ENCODE measurements at places on chromosomes 7 and 10. TPM values are rescaled to one million over a fixed set of nuclear protein-coding genes. Genes with fewer than 3 reads are reported as not detected.

Gene FGFBP3
- polyA plus RNA-seq = 2.3 TPM

Gene MKX
- polyA plus RNA-seq = not detected

Gene STK32C
- 3.5 TPM for polyA plus RNA-seq

Gene CCL26
- polyA plus RNA-seq = not detected

Gene ADIRF
- 0.42 TPM for polyA plus RNA-seq

Gene ENTPD1
- 10.0 TPM for polyA plus RNA-seq

Gene ABCC2
- polyA plus RNA-seq = 0.44 TPM

Gene AS3MT
- polyA plus RNA-seq = not detected

Gene LRRC4
- not detected for polyA plus RNA-seq

Gene NEURL1
- 0.38 TPM for polyA plus RNA-seq

Gene RPEL1
- polyA plus RNA-seq = not detected

Gene TMEM229A
- not detected for polyA plus RNA-seq

Gene FRAT1
- 5.6 TPM for polyA plus RNA-seq

Gene VSTM2A
- not detected for polyA plus RNA-seq

Gene NUPR2
- polyA plus RNA-seq = not detected

Gene RBM20
- not detected for polyA plus RNA-seq

Gene MKRN1
- 132 TPM for polyA plus RNA-seq

Gene PTN
- polyA plus RNA-seq = not detected

Gene KAZALD1
- 0.62 TPM for polyA plus RNA-seq

Gene TRIM73
- polyA plus RNA-seq = 0.73 TPM

Gene NUDT13
- polyA plus RNA-seq = 0.72 TPM

Gene SLC18A3
- not detected for polyA plus RNA-seq

All from CD4-positive, CD25-positive, alpha-beta regulatory T cell (primary cell).